ENCODE measurements at places on chromosomes 7 and 10. TPM values are rescaled to one million over a fixed set of nuclear protein-coding genes. Genes with fewer than 3 reads are reported as not detected.

DNA sequence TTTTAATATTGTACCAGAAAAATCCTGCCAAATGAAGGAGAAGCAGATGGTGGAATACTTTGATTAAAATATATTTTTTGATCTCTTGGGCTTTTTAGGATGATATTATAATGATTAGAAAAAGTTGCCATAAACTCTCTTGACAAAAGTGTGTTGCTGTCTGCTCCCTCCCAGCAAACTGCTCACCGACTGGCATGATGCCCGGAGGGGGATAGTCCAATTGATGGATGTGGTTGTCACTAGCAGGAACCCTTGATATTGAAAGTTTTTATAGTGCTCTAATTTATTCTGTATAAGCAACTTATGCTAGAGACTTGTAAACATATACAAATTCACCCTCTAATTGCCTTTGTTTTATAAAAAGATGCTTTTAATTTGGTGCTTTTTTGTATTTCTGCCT is 114.0 kb downstream of the DNAH11 start:
- H3K4me1 ChIP-seq = no peaks in the 10 kb centered on the region
- no peaks in the 10 kb centered on the region for H3K36me3 ChIP-seq
- no peak overlapping the region for H3K27ac ChIP-seq
- DNase-seq = no peak

The C7orf33 gene
- not detected for total RNA-seq

- no peaks in the 10 kb centered on the region for H3K4me1 ChIP-seq
- no peaks in the 10 kb centered on the region for H3K36me3 ChIP-seq
- peak overlapping the region; percentile 85 for H3K27ac ChIP-seq
- no peaks in the 10 kb centered on the region for H3K27me3 ChIP-seq
- H3K4me3 ChIP-seq = no peak overlapping the region
- DNase-seq = peak; percentile 78
Observed at GRCh38 chr7:44633254-44634186, 27.1 kb downstream of the OGDH start.

DNA sequence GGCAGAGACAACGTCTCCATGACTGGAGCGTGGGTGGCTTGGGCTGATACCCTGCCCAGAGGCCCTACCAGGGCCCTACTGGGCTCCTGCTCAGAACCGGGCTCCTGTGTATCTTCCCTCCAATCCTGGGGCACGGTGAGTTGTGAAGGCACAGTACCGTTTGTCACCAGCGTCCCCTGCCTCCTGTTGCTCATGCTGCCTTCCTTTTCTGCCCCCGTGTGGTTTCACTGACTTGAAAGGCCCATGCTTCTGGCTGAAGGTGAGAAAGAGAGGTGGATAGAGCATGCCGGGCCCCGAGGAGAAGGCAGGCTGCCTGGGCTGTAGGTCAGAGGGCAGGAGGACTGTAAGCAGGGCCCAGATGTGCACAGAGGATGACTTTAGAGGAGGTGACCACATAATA is 9.1 kb upstream of the DMBT1 start:
- DNase-seq = peak; percentile 41
- no peak overlapping the region for H3K27ac ChIP-seq
- H3K36me3 ChIP-seq = no peaks in the 10 kb centered on the region
- no peaks in the 10 kb centered on the region for H3K4me1 ChIP-seq

DNA sequence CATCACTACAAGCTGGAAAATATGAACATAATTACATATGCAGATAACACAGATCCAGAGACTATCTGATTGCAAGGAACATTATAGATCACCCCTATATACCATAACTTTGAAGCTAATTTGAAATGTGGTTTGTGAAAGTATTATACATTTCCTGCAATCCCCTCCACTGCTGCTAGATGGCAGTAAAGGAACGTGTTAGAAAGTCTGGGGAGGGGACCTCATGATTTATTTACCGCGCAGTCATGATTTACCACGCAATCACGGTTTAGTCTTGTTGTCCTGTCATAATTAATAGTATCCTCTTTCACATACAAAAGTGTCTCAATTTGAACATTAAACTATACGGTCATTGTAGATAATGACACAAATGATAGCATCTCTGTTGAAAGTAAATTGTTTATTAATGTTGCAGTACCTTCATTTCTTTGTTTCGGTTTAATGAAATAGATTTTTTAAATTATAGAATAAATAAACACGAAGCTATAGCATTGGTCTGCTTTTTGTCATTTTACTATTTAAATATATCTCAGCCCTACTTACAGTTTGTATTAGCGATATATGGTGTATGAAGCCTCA is 145.3 kb upstream of the PRSS1 start:
- H3K27ac ChIP-seq = no peak overlapping the region
- no peak for DNase-seq
- no peak overlapping the region for H3K4me3 ChIP-seq

The TCTN3 gene
- total RNA-seq = 11.3 TPM

GRCh38 chr10:49089152-49089551 is 26.2 kb downstream of the VSTM4 start:
- no peak overlapping the region for H3K4me3 ChIP-seq
- H3K27ac ChIP-seq = peak overlapping the region; percentile 28
- H3K36me3 ChIP-seq = peaks cover 13% of the 10 kb centered on the region
- H3K4me1 ChIP-seq = peaks cover 5% of the 10 kb centered on the region
- no peaks in the 10 kb centered on the region for H3K27me3 ChIP-seq

The VAX1 gene
- not detected for total RNA-seq
